Left cardiac atrium (tissue), 4 donors: ENCODE measurements at places on chromosomes 3 and 15. TPM values are rescaled to one million over a fixed set of nuclear protein-coding genes. Genes with fewer than 3 reads are reported as not detected.

The LTF gene
- 3.1 TPM for total RNA-seq

The ADAMTS7 gene
- 45.9 TPM for total RNA-seq

The MYLK gene
- total RNA-seq: 116 TPM

The TLR9 gene
- total RNA-seq: not detected
